ENCODE measurements at places on chromosomes 11 and 22.

DNA sequence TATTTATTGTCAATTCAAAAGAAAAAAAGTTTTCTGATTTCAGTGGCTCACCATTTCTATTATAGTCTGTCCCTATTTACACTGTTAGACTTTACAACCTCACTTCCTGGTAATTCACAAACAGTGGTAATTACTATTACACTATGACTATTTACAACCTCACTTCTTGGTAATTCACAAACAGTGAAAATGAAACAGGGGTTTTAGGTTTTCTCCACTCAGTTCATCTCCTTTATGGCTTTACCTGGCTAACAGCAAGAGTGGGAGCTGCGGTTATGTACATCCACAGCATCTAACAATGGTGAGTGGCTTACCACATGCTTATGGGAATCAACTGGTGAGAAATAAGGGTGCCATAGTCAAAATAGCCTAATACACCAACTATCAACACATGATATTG, 166.4 kb downstream of the CASP12 start:
- no peak for DNase-seq

GRCh38 chr11:8011371-8011770, 24.2 kb downstream of the EIF3F start:
- no peak for DNase-seq

DNA sequence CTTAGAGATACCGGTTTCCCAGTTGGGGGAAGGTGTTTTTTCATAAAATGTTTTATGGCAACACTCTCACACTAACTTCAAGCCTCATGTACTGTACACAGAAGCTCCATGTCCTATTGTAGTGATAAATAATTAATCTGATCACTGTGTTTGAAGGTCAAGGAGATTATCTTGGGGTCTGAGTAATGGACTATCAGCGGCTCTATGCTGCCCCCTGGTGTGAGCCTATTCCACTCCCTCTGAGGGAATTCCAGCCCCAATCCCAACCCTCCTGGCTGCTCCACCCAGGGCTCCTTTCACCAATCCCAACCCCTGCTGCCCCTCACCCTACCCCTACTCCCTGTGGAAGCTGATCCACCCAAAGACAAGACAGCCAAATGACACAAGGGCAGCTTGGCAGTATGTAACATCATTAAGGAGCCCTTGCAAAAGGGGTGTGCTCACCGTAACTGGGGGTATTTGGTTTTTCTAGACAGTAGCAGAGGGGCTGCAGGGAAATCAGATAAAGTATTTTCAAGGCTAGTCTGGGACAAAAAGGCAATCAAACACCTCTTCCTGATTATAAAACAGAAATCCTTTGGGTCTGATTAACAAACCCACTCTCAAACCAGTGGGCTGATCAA, 22.3 kb downstream of the HPS4 start:
- DNase-seq, result peak; percentile 21

GRCh38 chr11:2882396-2883110, 3.0 kb downstream of the CDKN1C start:
- DNase-seq, result no peak

- DNase-seq, result no peak
These were observed 24.1 kb upstream of the KRTAP5-7 start for GRCh38 chr11:71502871-71503435.

DNA sequence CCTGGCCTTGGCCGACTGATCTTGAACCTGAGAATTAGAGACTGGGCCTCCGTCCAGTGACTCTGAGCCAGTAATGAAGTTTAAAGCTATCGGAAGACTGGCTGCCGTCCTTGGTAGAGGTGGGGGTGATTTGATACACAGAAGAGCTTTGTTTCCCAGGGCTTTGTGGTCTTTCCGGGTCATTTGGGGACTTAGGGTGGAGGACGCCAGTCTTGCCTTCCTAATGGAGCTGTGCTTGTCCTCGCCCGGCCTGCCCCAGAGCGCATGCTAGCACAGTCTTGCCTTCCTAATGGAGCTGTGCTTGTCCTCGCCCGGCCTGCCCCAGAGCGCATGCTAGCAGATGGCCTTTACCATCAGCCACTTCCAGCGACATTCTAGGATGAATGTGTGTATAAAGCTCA, 65.8 kb downstream of the ST3GAL4 start:
- no peak for DNase-seq

GRCh38 chr11:62958547-62959421, 26.0 kb downstream of the SLC22A6 start:
- no peak for DNase-seq

DNA sequence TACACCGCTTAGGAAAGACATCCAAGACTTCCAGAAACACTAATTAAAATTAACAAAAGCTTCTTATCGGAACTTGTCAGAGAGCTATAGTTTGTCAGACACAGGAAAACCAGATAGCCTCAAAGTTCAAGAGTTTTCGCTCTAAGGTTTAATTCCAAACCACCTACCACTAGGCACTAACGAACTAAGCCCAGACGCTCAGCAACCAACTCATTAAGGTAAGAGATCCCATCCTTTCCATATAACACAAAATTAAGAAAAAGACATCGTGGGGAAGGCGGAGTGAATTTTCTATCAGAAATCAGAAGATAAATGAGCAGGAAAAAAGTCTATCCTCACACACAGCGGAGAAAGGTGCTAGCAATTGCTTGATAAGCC, 382 bp downstream of the IMMP1L start:
- no peak for DNase-seq

- DNase-seq, result no peak
These were observed 162.6 kb downstream of the BUD13 start for GRCh38 chr11:116610190-116610589.

GRCh38 chr11:120510406-120511115, 987 bp upstream of the GRIK4 start:
- no peak for DNase-seq

DNA sequence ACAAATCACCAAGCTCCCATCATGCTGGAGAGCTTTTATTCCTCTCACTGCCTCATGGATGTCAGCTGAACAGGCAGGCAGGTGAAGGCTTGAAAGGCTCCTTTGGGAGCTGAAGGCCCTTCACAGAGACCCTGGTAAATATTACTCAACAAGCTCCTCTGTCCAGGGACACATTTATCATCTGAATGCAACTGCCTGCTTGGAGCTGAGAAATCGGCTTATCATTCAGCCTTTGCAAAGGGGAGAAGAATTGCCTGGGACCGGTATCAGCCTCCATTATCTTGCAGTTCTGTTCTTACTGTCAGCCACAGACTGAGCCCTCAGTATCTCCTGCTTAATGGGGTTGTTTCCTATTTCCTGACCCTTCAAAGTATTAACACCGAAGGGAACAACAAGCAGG, 113.8 kb upstream of the PITPNB start:
- no peak for DNase-seq

Measured in CD8-positive, alpha-beta memory T cell (primary cell).